Erythroblast (primary cell): ENCODE measurements at places on chromosomes 11 and 22.
A peak's percentile ranks its signal among the peaks of the same experiment; 100 is the strongest.

DNA sequence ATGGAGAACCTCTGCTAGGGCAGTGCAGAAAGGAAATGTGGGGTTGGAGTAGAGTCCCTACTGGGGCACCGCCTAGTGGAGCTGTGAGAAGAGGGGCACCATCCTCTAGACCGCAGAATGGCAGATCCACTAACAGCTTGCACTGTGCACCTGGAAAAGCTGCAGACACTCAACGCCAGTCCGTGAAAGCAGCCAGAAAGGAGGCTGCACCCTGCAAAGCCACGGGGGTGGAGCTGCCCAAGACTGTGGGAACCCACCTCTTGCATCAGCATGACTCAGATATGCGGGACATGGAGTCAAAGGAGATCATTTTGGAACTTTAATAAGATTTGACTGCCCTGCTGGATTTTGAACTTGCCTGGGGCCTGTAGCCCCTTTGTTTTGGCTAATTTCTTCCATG lies 8.7 kb downstream of the TSKU start:
- DNase-seq: peak; percentile 79

GRCh38 chr11:125892071-125892470 lies 4.6 kb downstream of the HYLS1 start:
- DNase-seq: no peak

DNA sequence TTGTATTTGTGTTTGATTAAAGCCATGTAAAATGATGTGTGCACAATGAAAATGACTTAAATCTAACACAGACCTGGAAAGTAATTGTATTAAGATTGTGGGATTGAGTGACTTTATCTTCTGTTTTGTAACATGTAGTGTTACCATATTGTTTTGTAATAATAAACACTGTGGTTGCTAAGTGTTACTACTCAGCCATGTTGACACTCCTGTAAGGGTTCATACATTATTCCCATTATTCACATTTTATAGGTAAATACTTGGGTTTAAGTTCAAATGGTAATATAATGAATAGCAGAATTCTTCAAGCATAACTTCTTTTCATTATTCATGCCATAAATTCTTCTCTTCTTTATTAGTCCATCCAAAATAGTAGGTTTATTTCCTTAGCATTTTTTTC lies 69.0 kb downstream of the ZC3H12C start:
- DNase-seq: no peak

DNA sequence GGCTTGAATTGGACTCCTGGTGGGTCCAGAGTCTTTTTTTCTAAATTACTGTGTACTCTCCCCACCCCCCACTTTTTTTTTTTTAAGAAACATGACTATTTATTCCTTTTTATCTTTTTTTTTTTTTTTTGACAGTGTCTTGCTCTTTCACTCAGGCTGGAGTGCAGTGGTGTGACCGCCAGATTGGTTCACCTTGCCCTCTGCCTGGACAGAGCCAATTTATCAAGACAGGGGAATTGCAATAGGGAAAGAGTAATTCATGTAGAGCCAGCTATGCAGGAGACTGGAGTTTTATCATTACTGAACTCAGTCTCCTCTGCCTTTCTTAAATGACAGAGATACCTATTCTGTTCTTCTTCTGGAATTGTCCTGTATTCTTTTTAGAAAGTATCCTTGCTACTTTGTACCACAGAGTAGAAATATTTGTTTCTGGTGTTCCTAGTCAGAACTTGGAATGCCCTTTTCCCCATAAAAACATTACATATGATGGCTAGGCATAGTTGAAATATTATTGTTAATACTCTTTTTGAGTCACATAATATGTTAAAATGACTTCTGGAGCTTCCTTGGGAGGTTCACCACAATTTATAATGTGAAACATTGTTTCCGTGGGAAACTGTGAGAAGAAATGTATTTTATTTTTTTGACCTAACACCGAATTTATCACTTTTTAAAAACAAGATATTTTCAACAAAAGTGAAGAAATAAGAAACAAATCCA lies 95.6 kb downstream of the UVRAG start:
- no peak for DNase-seq

DNA sequence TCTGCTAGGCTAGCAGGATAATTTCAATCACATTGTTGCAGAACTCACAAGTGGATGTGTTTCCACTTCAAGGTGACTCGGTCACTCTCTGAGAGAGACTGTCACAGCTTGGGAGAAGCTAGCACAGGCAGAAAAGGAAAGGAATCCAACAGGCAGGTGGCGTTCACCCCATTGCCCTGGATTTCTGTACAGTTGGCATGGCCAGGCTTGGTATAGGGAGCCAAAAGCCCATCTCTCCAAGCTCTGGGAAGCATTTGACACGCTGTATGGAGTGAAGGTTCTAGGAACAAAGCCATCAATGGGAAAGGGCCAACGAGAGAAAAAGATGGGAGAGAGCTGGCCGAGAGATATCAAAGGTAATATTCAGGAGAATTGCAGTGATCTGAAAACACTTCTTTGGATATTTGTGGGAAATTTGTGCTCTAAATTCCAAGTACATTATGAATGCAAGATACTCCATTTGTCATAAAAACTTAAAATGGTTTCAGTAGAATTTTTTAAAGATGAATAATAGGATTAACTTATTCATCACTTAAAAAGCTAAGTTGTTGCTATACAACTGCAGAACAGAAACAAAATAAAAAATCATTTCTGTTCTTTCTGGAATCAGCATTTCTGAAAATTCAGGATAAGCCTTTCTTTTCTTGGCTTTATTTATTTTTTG lies 223.5 kb upstream of the NTM start:
- DNase-seq: no peak

DNA sequence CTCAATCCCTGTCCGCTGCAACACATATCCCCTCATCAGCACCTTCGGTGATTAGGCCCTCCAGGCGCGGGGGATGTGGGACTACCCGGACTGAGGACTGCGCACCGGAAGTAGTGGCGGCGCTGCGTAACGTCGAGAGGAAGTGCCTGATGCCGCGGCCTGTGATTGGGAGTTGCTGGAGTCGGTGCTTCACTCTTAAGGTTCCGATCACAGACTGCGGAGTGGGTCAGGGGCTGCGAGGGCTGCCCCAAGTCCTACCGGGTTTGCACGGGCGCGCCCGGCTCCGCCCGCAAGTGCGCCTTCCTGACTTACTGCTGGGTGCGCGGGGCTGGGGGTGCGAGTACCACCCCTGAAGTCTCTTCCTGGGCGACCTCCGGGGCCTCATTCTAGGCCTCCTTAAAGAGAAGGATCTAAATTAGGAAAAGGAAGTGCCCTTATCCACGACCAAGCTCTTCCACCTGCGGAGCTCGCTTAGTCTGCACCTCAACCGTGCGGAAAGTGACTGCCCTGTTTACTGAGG lies at the start of gene ALKBH3:
Gene ALKBH3, plus strand, starts transcription at position 192 of the 520 bp plus-strand sequence. CDS start 1,822 bp downstream, outside the sequence.
- DNase-seq: peak; percentile 96

GRCh38 chr22:30005213-30005857 lies 74.9 kb upstream of the HORMAD2 start:
- DNase-seq: peak; percentile 87

GRCh38 chr11:76589964-76590950 lies 80.3 kb downstream of the LRRC32 start:
- no peak for DNase-seq

DNA sequence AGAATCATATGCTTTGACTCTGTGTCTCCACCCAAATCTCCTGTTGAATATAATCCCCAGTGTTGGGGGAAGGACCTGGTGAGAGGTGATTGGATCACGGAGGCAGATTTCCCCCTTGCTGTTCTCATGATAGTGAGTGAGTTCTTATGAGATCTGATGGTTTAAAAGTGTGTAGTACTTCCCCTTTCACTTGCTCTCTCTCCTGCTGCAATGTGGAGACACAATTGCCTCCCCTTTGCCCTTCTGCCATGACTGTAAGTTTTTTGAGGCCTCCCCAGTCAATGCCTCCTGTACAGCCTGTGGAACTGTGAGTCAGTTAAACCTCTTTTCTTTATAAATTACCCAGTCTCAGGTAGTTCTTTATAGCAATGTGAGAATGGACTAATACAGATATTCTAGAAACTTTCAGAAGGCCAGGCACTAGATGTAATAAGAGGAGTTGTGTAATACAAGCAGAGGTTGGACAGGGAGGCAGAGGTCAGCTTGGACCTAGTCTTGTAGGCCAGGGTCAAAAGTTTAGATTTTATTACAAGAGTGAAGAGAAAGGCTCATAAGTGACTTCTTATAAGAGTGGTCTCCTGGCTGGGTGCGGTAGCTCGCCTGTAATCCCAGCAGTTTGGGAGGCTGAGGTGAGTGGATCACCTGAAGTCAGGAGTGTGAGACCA lies 9.3 kb upstream of the SERPING1 start:
- DNase-seq: no peak

DNA sequence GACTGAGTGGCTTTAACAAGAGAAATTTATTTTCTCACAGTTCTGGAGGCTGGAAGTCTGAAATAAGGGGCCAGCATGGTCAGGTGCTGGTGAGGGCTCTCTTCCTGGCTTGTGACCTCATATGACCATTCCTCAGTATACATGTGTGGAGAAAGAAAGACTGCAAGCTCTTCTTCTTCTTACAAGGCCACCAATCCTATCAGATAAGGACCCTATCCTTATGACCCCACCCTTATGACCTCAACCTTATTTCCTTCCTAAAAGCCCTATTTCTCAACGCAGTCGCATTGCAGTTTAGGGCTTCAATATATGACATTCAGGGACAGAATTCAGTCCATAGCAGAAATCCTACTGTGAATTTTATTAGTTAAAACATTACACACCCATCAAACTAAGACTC lies 124.4 kb upstream of the RAG2 start:
- peak; percentile 1 for DNase-seq

- DNase-seq: no peak
These were observed 15.0 kb downstream of the NEAT1 start for GRCh38 chr11:65437436-65438227.

DNA sequence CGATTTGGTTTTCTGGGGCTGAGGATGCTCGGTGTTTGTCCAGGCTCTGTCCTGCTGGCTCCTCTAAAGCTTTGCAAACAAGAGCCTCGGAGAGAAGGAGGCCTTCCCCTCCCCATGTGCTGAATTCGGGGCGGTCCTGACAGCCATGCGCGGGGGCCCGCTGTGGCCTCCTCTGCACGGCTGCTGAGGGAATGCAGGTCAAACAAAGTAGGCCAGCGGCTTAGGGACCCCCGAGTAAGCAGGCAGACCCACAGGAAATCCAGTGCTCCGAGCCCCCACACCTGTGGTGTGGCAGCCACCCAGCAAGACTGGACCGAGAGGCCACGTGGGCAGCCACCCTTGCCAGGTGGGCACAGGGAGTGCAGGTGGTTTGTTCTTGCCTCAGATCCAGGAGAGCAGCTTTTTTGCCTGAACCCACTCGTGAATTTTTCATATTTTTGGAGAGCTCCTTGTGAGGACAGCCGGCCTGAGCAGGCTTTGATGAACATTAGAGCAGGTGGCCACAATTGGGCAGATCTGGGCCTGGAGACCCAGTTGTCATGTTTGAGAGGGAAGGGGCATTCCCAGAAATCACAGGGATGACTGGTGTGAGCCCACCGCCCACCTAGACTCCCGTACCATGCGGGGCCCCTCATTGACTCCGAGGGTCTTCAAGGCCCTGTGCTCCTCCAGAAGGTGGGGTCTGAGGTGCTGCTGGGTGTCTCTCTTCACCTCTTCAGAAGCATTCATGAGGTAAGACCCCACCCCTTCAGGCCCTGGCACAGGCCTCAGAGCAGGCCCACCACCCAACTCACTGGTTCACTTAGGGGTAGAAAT lies 43.0 kb upstream of the KCNQ1OT1 start:
- no peak for DNase-seq
